Stimulated activated CD4-positive, alpha-beta T cell treated with anti-CD3 and anti-CD28 coated beads, Interleukin-4, amount 100 ng/mL, for 48 hours (primary cell): ENCODE measurements at places on chromosomes 6 and 20.
A peak's percentile ranks its signal among the peaks of the same experiment; 100 is the strongest.

DNA sequence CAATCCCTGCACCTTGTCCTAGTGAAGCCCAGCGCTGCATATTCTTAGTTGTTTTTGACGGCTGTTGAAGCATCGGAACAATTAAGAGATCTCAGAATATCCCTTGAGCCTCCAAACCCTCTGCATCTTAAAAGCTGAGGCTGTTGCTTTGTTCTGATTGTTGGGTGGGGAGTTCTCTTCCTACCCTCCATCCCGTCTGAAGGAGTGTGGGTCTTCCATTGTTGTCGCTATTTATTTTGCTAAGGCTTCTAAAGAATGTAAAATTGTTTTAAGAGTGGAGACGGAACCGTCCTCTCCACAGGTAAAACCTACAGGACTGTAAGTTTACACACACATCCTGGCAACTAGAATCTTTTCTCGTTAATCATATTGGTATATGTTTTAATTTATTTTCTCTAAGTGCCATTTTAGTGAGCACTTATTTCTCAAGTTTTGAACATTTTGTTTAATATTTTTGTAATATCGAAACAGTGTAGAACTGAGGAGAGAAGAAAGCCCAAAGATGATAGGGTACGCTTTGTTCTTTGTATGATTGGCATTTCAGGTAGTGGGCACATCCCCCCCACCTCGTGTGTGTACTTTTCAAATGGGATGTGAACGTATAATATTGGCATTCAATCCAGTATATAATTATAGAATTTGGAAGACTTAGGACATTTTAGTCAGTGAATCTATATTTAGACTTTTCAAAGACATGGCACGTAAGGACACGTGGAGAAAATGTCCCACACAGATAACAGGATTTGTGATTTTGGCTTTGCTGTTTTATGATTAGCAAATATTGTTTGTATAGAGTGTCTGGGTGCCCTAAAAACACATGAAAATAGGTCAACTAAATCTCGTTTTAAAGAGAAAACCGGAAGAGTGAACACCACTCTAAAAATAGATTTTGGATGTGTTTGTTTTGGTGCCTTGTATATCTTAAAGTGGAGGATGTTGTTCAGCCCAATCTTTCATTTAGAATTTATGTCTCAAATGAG is 1.3 kb downstream of the RNF146 start:
- no peak for DNase-seq

GRCh38 chr20:18729231-18729825 is 84.3 kb upstream of the SCP2D1 start:
- DNase-seq, result no peak

DNA sequence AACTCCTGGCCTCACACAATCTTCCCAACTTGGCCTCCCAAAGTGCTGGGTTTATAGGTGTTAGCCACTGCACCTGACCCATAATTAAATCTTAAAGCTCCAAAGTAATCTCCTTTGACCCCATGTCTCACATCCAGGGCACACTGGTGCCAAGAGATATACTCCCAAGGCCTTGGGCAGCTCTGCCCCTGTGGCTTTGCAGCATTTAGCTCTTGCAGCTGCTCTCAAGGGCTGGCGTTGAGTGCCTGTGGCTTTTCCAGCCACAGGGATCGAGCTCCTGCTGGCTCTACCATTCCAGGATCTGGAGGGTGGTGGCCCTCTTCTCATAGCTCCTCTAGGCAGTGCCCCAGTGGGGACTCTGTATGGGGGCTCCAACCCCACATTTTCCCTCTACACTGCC is 49.3 kb upstream of the CD2AP start:
- no peak for DNase-seq

DNA sequence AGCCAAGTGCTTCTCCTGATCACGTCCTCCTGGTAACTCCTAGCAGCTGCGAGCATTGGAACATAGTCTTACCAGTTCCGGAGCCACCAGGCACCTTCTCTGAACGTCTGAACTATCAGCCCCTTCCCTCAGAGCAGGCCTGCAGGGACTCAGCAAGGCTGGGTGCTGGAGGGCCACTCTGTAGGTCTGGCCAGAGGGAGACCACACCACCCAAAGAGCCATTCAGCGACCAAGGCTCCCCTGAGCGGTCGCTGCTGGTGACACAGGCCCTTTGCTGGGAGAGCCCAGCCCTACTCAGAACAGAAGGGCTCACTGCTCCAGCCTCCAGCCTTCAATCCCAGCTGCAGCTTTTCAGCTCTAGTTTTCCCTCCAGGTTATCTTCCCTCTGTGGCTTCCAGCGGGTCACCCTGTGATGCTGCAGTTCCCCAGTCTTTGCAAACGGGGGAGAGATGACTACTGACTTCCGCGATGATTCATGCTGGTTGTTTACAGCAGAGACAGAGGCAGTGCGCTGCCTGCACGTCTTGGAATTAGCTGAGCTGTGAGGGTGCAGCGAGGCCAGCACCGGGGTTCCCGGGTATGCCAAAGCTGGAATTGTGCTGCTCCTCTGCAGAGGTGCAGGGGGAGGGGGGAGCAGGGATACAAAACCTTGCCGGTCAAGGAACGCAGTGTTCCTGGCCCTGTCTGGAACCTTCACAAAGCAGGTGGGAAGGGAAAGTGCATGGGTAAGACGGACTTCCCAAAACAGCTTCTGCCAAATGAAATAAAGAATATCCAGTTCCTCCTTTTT is 161.4 kb downstream of the LY86 start:
- DNase-seq, result peak; percentile 30

DNA sequence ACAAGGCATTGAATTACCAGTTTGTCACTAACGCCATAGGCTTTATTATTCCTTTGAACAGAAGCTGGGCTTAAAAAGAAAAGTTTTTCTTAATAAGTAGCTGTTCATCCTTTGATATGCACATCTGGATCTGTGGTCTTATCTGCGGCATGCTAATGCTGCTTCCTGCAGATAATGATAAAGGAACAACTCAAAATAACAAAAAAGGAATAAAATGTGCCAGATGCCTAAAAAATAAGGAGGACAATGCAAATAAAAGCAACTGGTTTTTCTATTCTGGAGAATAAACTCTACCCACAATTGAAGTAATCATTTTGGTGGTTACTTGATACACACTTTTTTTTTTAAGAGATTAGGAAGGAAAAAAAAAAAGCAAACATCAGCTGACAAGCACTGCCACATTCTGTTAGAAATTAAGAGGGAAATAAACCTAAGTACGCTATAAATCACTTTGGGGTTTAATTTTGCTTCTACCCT is 156.8 kb upstream of the SALL4 start:
- DNase-seq, result no peak

DNA sequence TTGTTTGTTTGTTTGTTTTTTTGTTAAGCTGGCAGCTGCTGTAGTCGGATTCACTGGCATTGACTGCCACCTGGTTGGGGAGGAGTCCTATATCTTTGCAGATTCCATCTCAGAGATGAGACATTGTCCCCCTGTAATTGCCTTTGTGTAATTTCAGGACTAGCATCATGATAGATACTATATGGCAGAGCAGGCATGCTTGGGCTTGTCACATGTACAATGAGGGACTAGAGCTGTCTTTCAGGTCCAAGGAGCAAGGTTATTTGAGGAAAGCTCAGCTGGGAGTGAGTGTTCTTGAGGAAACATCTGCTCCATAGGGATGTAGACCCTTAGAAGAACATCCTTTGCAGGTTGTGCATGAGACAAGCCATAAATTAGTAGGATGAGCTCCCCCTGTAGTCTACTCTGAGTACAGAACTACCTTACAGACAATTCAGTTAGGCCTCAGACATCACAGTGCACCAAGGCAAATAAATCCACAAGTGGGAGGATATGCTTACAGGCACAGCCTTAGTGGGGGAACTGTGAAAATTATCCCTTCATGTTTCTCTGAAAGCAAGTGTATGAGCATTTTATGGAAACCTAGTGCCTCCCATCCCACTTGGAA is 62.1 kb downstream of the BMP2 start:
- no peak for DNase-seq

GRCh38 chr20:12715371-12715770 is 293.4 kb upstream of the SPTLC3 start:
- no peak for DNase-seq

DNA sequence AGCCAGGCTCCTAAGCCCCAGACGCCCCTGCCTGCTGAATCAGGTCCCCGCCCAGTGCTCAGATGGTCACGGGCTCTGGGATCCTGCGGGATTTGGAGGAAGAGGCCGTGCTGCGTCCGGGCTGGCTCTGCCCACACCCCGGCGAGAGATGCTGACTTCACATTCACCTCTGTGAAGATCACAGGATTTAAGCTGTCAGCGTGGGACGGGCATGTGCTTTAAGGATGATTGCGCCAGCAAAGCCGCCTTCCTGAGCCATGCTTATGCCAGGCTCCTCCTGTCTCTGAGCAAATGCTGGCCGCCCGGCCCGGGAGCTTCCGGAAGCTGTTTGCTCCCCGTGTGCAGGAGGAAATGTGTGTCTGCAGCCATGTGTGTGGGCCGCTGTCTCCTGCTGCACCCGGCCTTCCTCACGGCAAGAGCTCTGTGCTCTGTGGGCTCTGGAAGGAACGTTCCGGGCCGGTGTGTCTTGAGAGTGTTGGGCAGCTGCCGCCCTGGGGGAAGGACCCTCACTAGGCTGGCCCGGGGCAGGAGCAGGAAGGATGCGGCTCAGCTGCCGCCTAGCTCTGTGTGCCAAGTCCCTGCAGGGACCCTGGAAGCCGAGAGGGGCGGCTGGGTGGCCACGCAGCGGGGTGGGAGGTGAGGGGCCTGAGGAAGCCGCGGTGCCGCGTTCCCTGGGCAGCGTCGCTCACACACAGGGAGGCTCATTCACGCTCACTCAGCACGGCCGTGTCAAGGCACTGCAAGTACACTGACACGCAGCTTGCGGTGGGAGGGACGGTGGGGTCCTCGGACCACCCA is 19.0 kb upstream of the BHLHE23 start:
- no peak for DNase-seq

DNA sequence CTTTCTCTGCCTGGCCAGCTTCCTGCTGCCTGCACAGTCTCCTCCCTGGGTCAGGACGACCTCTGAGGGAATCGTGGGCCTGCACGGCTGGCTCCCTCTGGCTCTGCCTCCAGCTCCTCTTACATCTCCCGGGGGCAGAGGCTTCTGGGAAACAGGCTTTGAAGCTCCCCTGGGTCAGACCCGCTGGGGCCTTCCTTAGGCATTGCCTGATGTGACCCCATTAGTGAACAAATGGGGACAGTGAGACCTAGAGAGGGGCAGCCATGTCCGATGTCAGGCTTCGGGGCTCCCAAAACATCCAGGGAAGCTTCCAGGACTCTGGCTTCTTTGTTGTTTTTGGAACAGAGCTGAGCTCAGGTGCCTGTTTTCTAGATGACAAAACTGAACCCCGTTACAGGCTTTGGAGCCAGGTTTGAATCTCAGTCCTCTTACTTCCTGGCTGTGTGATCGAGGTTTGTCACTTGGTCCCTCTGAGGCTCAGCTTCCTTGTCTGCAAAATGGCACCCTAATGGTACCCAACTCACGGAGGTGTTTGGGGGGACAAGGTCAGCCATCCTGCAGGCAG is 94.3 kb downstream of the CEBPB start:
- DNase-seq, result no peak

DNA sequence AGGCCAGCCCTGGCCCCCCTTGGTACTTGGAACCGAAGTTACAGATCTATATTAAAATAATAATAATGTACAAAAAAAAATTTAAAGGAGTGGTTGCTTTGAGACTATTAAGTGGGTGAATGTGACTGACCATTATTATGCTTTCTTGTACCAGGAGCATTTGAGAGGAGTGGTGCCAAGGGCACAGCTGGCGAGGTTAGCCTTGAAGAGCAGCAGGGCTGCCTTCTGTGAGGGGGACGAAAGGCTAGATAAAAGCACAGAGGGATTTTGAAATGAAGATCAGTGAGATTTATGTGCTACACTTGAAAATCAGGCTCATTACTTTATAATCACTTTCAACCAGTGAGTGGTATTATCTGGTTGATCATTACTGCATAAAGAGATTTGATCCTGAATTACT is 48.6 kb downstream of the FIG4 start:
- DNase-seq, result no peak

- no peak for DNase-seq
Observed at GRCh38 chr20:15179781-15180180, 842.4 kb upstream of the FLRT3 start.

GRCh38 chr20:16364320-16364687 is 208.9 kb downstream of the KIF16B start:
- no peak for DNase-seq

DNA sequence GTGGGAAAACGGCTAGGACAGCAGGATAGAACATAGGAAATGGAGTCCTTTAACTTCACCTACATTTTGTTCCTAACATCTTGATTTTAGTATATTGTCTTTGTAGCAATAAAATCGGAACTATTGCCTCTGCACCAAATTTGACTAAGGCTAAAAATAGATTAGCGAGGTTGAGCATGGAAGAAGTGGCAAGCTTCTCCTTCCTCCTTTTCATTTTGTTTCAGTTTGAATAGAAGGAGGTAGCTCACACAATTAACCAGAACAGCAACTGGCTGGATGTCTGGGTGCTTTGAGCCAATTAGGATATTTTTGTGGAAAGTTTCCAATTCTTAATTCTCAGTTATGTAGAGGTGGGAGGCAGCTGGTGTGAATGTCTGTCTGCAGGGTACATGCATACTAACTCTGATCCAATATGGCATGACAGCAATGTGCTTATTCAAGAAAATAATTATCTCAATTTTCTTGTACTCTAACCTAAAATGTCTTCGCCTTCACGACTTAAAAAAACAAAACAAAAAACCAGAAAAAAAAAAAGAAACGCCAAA is 3.1 kb upstream of the HECA start:
- DNase-seq, result no peak

DNA sequence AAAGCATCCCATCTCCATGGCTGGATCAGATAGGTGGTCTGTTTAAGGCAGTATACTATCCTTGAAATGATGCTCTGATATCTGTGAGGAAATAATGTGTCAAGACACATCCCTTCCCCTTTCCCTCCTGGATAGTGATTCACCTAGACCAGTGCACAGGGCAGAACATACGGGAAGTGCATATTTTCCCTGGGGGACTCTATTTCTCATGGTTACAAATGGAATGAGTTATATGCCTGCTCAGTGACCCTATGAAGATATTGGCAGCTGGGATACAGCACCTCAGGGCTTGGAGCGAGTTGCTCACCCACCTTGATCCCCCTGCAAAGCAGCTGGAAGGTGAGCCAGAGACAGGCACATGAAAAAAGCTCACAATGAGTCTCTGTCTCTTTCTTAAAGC is 67.5 kb upstream of the PRL start:
- DNase-seq, result no peak

DNA sequence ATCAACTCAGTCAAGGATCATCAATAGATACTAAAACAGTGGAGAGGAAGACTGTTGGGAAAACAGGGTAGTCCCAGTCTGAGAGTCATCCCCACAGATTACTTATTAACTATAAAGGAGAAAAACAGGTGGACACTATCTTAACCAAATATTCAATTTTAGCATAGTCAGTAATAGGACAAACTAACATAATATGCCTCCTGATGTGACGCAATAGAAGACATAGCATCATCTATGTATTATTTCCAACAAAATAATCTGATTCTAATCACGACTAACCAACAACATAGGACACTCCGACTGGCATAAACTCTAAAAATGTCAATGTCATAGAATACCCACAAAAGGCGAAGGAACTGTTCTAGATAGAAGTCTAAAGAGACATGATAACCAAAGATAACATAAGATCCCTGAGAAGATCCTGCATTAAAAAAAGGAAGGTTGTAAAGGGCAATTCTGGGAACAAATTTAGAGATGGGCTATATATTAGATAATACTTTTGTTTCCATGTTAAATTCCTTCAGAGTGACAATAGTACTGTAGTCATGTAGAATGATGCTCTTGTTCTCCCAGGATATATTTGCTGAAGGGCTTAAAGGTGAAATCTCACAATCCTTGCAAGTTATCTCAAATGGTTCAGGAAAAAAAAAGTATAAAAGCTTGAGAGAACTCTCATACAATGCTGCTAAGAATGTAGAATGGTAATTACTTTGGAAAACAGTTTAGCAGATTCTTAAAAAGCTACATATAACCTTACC is 28.9 kb downstream of the ILRUN start:
- DNase-seq, result no peak

GRCh38 chr6:108164815-108165706 is 761 bp upstream of the NR2E1 start:
- no peak for DNase-seq
